CD4-positive, alpha-beta T cell treated with Interleukin-1 beta for 1 hour (primary cell): ENCODE measurements at places on chromosomes 7 and 10.
A peak's percentile ranks its signal among the peaks of the same experiment; 100 is the strongest.

DNA sequence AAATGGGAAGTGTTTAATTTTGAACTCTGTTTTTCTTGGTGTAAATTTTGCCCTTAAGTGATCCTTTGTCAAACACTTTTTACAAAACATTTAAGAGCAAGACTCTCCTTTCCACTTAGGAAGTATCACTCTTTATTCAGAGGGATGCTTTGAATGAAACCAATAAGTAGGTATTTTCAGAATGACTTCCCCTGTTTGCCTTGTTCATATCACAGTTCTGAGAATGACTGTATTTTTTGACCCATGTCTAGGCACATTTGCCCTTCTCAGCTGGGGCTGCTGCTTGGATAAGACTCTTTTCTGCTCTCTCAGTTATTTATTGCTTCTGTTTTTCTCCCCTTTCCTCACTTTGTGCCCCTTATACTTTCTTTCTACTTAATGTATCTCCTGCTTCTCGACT is 98.2 kb downstream of the CCNY start:
- no peak for DNase-seq

GRCh38 chr7:131108212-131108940 is 219.3 kb upstream of the MKLN1 start:
- DNase-seq, result peak; percentile 67

DNA sequence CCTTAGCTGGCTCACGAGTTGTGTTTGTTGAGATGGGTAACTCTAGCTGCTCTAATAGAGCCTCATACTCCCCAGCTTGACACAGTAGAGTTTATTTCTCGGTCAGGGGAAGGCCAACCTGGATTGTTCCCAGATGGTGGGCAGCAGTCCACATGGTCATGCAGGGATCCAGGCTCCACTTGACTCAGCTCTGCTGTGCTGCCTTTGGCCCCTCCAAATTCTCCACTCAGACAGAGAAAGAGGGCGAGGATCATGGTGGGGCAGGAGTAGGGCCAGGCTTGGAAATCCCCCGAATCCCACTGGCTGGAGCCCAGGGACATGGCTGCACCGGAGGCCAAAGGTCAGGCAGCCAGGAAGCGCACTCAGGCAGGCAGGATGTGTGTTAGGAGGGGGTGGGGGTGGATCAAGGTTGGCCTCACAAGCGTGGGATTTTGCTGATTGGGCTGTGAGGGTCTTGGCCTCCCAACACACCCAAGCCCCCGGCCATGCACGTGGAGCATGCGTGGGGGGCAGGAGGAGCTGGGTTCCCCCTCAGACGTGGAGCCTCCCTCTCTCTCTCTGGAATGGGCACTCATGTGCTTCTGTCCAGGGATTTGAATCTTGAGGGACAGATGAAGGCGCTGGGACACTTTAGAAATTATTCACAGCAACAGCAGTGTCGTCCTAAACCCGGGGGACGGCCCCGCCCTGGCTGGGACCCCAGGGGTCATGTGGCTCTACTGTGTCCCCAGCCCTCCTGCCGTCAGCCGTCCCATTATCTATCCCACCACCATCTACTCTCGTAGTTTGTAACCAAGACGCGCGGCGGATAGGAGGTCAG is 44.8 kb downstream of the PDGFA start:
- no peak for DNase-seq

- DNase-seq, result no peak
Observed at GRCh38 chr7:91165006-91165845, 99.0 kb upstream of the FZD1 start.

GRCh38 chr10:24115403-24115802 is 93.5 kb upstream of the KIAA1217 start:
- DNase-seq, result no peak

DNA sequence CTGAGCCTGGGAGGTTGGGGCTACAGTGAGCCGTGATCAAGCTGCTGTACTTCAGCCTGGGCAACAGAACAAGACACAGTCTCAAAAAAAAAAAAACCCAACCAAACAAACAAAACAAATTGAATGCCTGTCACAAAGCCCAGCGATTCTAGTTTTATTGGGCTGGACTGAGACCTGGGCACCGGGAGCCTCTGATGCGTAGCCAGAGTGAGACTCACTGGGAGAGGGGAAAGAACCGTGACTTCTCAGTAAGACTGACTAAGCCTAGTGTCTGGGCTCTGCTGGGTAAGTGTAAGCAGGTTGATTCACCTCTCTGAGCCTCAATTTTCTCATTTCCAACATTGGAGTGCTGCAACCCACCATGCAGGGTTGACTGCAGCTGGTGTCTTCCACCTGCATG is 10.1 kb upstream of the LEP start:
- DNase-seq, result no peak

DNA sequence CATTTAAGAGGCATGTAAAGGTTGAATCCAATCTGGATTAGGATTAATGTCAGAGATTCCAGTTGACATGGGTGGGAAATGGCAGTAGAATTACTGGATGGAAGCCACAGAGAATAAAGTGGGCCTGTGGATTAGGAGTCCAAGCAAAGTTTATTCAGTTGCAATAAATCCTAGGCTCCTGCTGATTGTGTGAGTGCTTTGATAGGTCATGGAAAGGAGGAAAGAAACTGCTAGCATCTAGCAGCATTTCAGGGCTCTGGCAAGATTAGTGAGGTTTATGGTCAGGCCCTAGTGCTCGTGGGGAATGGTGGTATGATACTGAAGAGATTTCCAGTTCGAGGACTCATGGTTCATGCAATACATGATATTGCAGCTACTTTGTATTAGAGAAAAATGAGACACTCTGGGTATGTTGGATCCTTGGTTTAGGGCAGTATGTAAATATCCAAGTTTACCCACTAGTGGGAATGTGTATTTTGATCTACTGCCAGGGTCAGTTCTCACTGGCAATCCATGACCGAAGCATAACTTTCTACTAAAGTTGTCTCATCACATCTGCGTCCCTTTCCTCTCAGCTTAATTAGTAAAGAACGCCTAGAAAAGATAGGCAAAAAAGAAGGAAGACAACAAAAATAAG is 235.0 kb downstream of the SUGCT start:
- DNase-seq, result no peak

GRCh38 chr7:51198654-51199053 is 118.0 kb downstream of the COBL start:
- no peak for DNase-seq

DNA sequence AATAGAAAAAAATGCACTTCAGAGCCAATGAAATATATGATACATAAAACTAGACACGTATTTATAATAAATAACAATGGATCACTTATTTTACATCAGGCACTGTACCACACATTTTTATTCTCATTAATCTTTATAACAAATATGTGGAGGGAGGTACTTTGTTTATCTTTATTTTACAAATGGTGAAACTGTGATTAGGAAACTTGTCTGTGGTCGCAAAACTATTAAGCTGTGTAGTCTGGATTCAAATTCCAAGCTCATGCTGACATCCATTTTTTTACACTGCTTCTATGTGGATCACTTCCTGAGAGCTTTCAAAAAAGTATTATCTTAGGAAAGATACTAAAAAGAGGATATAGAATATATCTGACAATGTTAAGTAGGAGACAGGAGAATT is 978.6 kb downstream of the SORCS1 start:
- DNase-seq, result no peak

- DNase-seq, result no peak
Observed at GRCh38 chr10:122163174-122164022, 107.7 kb upstream of the BTBD16 start.

GRCh38 chr7:15848901-15849300 is 162.4 kb upstream of the MEOX2 start:
- DNase-seq, result no peak

- DNase-seq, result peak; percentile 38
Observed at GRCh38 chr7:108146070-108146842, 16.1 kb upstream of the LAMB4 start.

DNA sequence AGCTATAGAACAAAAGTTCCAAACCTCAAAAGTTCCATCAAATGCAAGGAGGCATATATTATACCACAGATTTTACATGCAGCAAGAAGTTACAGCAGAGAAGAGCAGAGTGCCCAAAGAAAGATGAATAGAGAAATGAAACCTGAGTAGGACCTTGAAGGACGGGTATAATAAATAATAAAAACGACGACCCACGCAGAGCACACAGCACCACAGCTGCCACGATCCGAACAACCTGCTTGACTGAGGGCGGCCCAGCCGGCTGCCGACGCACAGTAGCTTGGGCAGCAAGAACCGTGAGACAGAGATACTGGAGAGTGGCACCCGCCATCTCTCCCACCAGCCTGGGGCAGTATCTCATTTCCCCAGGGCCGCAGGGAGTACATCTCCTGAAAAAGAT is 79.0 kb downstream of the HIPK2 start:
- no peak for DNase-seq

DNA sequence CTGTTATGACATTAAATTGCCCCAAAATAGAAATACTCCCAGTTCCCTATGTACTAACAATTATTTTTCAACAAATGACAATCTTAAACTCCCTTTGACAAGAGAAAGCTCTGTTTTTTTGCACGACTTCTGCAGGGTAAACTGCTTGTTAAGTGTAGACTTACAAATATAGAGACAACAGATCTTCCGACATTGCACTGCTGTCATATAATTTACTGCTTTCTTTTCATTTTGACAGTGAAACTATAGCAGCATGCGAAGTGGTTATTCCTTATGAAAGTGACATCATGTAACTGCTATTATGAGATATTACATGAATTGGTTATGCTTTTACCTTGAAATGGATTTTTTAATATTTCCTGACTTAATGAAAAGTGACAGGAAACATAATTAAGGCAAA is 659.9 kb downstream of the SDK1 start:
- DNase-seq, result no peak

DNA sequence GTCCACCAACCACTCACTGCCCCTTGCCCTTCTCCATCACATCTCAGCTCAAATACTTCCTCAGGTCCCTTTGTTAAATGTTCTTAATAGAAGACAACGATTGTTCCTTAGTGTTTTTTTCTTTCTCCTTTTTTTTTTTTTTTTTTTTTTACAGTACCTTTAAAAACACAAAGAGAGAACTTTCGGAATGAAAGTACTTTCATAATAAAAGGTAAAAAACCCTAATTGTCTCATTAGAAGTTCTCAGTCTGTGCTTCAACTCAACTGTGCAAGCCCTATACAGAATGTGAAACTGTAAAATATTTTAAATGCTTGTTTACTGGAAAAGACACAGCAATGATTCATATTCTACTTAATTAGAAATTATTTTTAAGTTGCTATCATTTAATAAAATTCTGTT is 29.4 kb downstream of the TSPAN12 start:
- no peak for DNase-seq

DNA sequence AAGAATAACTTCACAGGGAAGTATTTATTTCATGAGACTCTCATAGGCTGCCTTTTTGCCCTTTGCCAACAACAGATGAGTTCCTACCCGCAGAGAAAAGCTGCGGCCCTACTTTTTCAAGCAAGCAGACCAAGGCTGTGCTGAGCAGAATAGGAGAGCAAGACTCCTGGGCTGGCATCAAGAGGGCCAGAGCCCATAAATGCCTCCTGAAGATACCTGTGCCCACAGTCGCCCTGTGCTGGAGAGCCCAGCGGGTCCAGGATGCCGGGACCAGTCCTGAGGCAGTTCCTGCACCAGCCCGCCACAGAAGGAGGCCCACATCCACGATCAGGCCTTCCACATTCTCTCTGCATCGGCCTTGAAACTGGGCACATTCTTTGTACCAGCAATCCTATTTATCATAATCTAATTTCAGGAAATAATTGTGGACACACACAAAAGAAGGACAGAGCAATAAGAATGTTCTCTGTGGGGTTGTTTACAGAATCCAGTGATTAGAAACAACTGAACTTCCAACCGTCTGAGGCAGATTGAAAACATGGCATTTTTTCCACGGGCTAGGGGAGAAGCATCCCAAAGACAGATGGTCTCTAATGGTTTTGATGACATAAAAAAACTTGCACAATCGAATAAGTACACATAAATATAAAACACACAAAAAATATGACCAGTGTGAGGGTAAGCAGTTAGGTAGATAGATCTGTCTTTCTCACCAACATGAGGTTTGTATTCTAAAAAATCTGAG is 95.6 kb downstream of the CPXM2 start:
- no peak for DNase-seq

GRCh38 chr10:53744746-53745145 is 972.2 kb upstream of the MBL2 start:
- DNase-seq, result no peak

- no peak for DNase-seq
Observed at GRCh38 chr10:83007510-83007909, 1131.8 kb upstream of the GHITM start.
